ENCODE measurements at places on chromosomes 2 and 18.

GRCh38 chr2:237181844-237182243 lies 96.2 kb downstream of the COPS8 start:
- no peak for DNase-seq

DNA sequence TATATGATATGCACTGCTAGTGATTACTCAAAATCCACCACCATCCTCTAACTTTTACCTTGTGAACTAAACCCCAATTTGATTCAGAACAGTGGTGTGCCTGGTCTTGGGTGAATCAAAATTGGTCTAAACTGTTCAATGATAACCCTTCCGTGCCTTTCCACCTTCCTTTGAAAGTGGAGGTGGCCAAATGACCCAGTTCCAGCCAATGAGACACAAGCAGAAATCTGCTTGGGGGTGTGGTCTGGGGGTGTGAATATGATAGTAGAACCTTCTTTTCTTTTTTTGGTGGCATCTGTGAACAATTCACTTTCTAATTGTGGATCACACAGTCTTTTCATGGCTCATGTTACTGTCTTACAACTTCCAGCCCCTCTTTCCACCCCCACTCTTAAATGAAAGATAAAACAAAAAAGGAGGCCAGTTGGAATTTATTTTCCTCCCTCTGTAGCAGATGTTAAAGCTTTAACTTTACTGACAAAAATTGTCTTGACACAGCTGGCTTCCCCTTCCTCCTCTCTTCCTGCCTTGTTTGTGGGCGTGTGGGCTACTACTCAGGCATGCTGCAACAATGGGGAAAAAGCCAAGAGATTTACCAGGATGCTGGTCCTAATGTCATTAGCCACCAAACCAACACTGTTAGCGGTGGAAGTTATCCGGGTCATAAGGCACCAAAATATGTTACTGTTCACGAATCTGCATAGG lies 58.8 kb upstream of the ANKRD44 start:
- DNase-seq, result no peak

- DNase-seq, result no peak
These were observed 249.7 kb upstream of the PXDN start for GRCh38 chr2:1993711-1994682.

- DNase-seq, result no peak
These were observed 318.2 kb upstream of the NRXN1 start for GRCh38 chr2:51350100-51350499.

DNA sequence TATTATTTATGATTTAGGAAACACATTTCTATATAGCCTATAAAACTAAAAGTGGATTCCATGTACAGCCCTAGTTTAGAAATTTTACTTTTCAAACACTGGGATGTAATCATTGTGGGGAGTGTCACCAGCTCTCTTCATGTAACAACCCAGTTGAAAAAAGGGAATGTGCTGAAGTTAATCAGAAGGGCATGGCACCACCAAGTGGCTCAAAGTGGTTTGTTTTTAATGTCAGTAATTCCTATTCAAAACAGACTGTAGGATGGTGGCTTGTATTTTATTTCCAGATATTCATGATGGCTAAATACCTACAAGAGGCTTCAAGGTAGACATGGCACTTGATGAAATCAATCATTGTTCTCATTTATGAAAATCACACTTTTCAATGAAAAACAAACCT lies 58.1 kb upstream of the TMEM182 start:
- no peak for DNase-seq

- DNase-seq, result no peak
These were observed 73.4 kb downstream of the VWC2L start for GRCh38 chr2:214484239-214484638.

DNA sequence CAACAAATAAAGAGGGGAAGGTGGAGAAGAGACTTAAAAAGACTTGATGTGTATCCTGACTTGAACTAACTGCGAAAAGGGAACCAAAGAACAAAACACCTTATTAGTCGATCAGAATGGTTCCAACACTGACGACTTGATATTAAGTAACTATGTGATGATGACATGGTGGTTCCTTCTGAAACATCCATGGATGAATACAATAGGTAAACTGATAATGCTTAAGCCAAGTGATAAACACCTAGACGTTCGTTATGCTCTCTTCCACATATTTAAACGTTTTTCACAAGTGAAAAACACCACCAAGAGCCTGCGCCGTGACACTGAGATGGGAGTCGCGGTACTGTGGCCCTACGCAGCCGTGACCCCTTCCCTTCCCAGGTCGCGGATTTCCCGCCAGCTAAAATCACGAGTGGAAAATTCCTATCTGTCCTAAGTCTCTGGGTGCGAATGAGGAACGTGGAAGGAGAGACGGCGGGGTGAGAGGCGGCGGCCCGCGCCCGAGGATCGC lies 797 bp downstream of the TTC32 start:
- no peak for DNase-seq

GRCh38 chr2:191678437-191679100 lies 633 bp downstream of the NABP1 start:
- DNase-seq, result peak; percentile 68

DNA sequence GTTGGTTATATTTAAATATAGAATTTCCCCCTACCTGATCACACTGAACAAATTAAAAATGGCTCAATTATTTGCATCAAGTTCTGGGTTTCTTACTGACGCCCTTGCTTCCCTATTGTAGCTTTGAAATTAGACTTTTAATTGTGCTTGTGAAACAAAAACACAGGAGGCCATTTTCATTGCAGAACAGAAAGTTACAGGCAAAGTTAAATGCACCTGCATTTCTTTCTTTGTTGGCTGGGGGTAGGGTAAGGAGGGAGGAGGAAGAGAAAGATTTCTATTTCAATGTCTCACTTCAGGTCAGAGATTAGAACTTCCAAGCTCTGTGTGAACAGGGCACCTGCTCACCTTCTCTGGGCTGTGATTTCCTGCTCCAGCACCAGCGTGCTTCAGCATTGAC lies 199.6 kb downstream of the BCL11A start:
- no peak for DNase-seq
